ENCODE measurements at places on chromosomes 11 and 22.

GRCh38 chr22:23055449-23056179 is 14.7 kb upstream of the GNAZ start:
- no peak for DNase-seq

- DNase-seq = no peak
Measured at GRCh38 chr11:120102864-120103122, 35.1 kb downstream of the TRIM29 start.

DNA sequence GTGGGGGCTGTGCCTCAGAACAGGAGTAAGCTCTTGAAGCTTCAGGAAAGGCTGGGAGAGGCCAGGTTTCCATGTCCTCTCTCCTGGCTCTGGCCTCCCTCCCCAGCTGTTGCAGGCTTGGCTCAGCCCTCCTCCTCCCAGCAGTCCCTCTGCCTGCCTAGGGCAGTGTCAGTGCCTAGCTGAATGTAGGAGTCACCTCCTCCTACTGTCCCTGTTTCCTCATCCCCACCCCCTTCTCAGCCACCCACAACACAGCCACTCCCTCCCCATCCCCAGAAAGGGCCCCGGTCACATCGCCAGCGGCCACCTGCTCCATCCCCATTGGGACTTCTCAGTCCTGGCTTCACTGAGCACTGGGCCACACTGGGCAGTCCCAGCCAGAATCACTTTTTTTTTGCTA is 2.9 kb upstream of the FBLN1 start:
- DNase-seq = no peak

- no peak for DNase-seq
Measured at GRCh38 chr22:48494256-48494967, 1333.3 kb downstream of the BRD1 start.

- no peak for DNase-seq
Measured at GRCh38 chr11:47991266-47991830, 11.0 kb downstream of the PTPRJ start.

DNA sequence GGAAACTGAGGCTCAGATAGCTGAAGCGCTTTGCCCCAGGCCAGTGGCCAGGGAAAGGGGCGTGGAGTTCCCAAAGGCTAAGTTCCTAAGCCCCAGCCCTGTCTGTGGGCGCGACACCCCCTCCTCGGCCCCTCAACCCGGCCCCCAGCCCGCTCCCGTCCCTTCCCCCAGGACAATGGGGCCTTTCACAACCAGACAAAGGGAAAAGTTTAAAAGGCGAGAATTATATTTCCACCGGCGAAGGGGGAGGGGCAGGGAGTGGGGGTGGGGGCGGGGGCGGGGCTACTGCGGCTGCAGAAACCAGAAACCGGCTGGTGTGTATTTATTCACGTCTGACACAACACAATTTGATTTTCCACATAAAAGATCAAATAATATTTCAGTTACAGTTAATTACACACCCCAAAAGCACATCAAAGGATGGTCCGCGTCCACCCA is 192.1 kb downstream of the MN1 start:
- DNase-seq = no peak

- no peak for DNase-seq
Measured at GRCh38 chr22:31750365-31751284, 693 bp upstream of the PRR14L start.

DNA sequence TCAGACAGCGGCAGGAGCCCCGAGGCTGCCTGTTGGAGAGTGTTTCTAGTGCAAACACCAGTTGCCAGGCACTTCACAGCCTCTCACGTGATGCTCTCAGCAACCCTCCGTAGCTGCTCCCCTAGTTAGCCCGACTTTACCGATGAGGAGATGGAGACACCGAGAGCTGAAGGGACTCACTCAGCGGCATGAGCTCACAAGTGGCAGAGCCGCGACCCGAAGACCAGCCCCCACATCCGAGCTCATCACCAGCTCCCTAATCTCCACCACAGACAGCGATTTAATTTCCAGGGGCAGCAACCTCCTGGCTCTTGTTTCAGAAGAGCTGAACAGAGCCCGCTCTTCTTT is 28.7 kb upstream of the RTL6 start:
- no peak for DNase-seq

GRCh38 chr11:68330700-68331337 is 18.4 kb downstream of the LRP5 start:
- no peak for DNase-seq

DNA sequence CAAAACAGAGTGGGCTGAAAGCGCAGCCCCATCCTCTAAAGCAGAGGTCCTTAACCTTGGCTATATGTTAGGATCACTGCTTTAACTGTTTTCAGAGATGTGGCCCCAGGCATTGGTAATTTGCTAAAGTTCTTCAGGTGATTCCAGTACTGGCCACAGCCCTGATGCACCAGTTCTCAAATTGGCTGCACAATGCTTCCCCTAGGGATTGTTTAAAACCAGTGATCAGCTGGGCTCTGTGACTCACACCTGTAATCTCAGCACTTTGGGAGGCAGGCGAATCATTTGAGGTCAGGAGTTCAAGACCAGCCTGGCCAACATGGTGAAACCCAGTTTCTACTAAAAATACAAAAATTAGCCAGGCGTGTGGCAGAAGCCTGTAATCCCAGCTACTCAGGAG is 8.4 kb upstream of the IRAG1 start:
- DNase-seq = no peak

GRCh38 chr22:36301384-36301828 is 48.5 kb downstream of the APOL1 start:
- peak; percentile 65 for DNase-seq

- no peak for DNase-seq
Measured at GRCh38 chr22:24450610-24451009, 23.2 kb downstream of the ADORA2A start.

DNA sequence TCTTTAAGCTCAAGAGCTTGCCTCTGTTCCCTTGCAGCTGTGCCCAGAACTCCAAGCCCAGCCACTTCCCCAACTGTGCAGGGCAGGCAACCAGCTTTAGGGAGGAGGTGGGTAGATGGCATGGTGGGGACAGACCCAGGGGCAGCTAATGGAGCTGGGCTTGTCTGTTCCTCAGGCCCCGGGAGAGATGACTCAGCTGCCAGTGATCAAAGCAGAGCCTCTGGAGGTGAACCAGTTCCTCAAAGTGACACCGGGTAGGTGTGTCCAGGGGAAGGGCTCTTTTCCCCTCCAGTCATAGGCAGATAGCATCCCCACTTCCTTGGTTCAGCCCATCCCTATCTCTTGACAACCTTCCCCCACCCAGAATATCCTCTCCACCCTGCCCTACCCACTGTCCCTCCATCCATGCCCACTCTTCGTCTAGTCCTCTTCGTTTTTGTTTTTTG is 32.4 kb downstream of the CREB3L1 start:
- no peak for DNase-seq

- DNase-seq = no peak
Measured at GRCh38 chr11:123213307-123213771, 18.3 kb upstream of the CLMP start.

DNA sequence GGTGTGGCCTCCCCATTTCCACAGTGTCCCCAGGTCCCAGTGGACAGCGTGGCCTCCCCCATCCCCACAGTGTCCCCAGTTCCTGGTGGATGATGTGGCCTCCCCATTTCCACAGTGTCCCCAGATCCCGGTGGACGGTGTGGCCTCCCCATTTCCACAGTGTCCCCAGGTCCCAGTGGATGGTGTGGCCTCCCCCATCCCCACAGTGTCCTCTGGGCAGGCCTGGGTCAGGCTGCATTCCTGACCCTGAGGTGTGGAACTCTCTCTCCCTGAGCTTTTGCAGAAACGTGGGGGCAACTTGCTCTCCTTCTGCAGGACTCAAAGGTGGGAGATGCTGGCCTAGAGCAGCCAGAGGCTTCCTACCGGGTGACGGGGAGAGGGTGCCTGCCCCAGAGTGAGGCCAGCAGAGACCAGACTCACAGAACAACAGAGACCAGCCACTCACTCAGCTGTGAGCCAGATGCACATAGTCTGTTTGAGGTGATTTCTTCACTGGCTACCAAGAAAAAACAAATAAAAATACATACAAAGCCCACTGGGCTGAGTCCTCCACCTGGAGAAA is 85.8 kb upstream of the FGF3 start:
- no peak for DNase-seq

GRCh38 chr11:91664521-91664920 is 560.1 kb upstream of the FAT3 start:
- DNase-seq = no peak

DNA sequence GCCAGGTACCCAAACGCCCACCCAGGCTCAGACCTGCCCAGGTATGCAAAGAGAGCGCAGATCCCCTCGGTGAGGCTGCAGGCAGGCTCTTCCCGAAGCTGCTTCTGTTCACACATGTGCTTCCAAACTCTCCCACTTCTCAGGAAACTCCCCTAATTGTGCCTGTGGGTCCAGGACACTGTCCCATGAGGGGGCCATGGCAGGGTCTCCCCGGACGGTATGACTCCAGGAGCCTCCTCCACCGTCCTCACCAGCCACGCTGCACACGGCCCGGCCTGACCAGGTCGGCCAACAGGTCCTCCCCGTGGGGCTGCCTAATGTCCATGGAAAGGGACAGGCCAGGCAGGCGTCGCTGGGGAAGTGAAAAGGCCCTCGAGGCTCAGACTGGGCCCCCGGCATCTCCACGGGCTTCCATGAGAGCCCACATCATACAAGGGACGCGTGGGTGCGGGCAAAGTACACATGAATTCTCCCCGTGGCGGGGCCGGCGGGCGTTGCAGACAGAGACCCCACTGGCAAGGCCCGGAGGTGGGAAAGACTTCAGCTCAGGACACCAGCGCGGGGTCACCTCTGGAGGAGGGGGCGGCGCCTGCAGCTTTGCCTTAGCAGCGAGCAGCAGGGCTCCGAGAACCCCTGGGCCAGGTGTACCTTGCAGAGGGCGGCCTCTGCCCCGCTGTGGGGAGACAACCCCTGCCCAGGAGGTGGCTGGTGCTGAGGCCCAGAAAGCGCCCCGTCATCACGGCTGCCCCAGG is 526.1 kb downstream of the BRD1 start:
- DNase-seq = no peak

GRCh38 chr11:27431808-27432207 is 40.8 kb downstream of the LGR4 start:
- no peak for DNase-seq

DNA sequence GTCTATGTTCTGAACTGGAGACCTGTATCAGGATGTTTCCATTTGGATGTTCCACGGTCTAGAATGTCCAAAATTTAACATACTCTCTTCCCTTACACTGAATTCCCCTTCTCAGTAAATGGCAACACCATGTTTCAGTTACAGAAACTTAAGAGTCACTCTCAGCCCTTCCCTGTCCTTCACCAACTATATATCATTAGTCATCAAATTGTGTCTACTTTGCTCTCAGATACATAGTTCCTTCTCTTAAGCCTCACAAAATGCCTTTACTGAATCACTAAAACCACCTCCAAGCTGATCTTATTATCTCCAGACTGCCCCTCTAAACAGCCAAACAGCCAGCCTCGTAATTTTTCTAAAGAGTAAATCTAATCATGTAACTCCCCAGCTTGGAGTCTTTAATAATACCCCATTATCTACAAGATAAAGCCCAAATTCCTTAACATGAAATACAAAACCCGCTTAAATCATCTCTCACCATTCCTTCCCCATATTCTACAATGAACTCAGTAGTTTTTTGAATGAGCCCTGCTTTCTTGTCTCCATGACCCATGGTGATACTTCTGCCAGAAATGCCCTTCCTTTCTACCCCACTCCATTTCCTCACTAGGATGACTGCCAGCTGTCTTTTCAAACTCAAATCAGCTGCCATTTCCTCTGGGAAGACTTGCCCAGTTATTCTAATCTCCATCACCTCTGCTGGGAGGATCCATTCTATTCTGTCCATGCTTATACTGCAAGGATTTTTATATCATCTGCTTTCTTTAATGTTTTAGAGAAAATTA is 102.7 kb upstream of the ARHGAP42 start:
- DNase-seq = no peak

- no peak for DNase-seq
Measured at GRCh38 chr22:46695346-46696228, 42.5 kb downstream of the CERK start.

- DNase-seq = no peak
Measured at GRCh38 chr11:57288771-57289579, 35.8 kb downstream of the TNKS1BP1 start.

Measured in activated T-helper 1 cell treated with anti-CD3 and anti-CD28 coated beads, Interleukin-12 subunit alpha, Interleukin-12 subunit beta, Interleukin-2, Interleukin-4 antibody, amounts not matched to agents 30 ng/mL and 10 ng/mL and 1 ng/mL, durations not matched to agents 14 hours and 24 hours and 36 hours (primary cell).